ENCODE measurements at places on chromosomes 3 and 15.
A peak's percentile ranks its signal among the peaks of the same experiment; 100 is the strongest.

DNA sequence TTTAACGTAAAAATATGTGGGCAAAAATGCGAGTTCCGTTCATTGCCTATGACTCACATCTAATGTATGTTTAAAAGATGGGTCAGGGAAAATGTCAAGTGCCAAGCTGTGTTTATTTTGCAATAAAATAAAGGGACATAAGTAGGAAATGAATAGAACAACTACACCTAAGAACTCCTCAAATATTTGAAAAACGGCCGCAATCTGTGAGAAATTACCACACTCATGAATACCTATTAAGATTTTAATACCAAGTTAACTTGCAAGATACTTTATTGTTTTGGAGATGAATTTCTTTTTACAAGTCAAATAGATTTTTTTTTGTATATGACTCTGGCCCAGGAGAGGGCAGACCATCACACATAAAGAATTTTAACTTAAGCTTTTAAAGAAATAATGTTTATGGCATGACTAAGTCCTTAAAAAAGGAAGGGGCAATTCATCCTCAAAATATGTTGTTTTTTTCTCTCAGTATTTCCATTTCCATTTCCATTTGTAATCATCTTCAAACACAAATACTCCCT lies 152.7 kb downstream of the SUCNR1 start:
- peak; percentile 43 for DNase-seq

- no peak for DNase-seq
Observed at GRCh38 chr3:188974856-188975599, 196.7 kb upstream of the TPRG1 start.

DNA sequence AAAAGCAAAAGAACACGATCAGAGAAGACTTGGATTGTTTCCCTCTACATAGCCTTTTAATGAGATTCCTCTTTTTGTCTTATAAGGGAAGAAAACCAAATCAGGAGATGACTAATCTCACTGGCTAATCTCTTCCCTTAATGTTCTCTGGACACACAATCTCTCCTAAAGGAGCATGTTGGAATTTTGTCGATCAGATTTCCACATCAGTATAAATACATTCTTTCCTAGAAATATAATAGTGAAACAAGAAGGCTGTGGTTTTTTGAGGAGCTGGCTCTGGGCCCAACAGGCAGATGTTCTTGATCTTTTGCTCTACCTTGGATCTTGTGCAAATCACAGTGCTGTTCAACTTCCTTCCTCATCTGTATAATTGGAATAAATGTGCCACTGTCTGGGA lies 94.0 kb downstream of the GTPBP8 start:
- DNase-seq, result no peak

DNA sequence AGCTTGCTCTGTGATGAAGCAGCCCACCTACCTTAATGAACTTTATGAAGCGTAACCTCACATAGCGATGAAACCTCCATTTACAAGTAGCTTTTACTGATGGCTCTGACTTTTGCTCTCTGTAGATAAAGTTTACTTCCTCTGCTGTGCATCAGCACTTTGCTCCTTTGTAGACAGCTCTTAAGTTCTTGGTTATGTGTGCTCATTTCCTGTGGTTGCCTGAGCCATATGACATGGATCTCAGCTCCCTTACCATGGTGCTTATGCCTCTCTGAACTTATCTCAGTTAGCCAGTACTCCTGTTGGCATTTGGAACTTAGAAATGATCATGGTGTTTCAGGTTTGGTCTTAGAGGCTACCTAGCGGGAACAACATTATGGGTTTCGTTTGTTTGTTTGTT lies 7.8 kb downstream of the MFSD1 start:
- DNase-seq, result peak; percentile 79

- no peak for DNase-seq
Observed at GRCh38 chr3:177914224-177914623, 622.0 kb upstream of the KCNMB2 start.

DNA sequence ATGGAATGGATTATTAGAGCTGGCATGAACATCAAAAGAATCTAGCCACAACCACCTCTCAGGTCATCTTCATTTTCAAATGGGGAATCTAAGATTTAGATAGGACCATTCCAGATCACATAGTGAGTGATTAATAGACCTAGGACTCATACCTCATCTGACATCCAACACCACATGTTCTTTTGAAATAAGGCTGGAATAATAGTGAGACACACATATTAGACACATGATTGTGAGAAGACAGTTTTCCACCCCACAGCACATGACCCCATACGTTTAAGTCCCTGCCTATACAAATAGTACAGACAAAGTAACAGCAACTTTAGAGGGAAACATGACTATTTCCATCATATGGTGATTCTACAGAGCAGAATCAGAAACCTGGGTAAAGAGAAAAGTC lies 344.7 kb upstream of the TPRG1 start:
- DNase-seq, result peak; percentile 87

- no peak for DNase-seq
Observed at GRCh38 chr15:47513471-47513870, 203.8 kb upstream of the SEMA6D start.

- peak; percentile 27 for DNase-seq
Observed at GRCh38 chr3:15427981-15428380, 583 bp downstream of the EAF1 start.

DNA sequence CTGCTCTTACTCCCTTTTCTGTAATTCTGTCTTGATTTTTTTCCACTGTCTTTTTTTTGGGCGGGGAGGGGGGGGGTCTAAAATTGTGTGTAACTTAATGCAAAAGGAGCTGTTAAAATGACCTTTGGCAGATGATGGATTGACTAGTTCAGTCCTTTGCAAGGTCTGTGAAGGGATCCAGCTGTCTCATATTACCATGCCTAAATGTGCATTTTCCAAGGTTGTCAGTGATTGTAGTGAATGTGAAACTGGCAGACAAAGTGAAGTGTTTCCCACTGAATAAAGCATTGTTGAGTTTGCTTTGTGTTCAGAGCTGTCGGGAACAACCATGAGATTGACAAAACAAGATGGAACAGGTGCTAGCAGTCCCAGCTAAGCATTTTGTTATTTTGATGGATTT lies 110.1 kb upstream of the SKOR1 start:
- no peak for DNase-seq

- DNase-seq, result no peak
Observed at GRCh38 chr3:70554170-70554569, 241.7 kb upstream of the MDFIC2 start.

- DNase-seq, result no peak
Observed at GRCh38 chr3:194274424-194275085, 76.6 kb downstream of the CPN2 start.

DNA sequence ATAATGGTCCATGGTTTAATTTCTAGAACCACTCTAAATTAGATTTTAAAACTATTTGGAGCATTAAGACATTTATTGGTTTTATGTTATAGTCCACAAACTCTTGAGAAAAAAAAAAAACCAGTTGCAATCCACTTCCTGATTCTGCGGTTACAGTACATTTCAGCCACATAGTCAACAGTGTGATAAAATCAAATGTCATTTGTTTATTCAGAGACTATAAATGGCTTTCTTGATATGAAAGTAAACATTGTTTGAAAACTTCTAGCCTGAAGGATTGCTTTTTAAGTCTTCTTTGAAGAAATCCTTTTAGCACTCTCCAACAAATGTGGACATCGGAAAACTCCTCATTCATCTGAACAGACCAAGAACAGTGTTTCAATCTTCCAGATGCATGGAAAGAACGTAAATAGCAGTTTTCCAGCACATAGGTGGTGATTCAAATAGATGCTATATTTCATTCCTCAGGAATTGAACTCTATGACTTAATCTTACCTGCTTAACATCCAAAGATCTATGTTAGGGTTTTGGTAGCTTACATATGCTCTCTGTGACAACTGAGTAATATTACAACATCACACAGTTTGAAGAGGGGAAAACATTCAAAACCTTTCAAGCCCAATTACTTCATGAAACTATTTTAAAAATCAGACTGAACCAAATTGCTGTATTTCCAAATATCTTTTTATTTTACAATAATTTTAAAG lies 87.8 kb upstream of the UBE2E2 start:
- peak; percentile 63 for DNase-seq

DNA sequence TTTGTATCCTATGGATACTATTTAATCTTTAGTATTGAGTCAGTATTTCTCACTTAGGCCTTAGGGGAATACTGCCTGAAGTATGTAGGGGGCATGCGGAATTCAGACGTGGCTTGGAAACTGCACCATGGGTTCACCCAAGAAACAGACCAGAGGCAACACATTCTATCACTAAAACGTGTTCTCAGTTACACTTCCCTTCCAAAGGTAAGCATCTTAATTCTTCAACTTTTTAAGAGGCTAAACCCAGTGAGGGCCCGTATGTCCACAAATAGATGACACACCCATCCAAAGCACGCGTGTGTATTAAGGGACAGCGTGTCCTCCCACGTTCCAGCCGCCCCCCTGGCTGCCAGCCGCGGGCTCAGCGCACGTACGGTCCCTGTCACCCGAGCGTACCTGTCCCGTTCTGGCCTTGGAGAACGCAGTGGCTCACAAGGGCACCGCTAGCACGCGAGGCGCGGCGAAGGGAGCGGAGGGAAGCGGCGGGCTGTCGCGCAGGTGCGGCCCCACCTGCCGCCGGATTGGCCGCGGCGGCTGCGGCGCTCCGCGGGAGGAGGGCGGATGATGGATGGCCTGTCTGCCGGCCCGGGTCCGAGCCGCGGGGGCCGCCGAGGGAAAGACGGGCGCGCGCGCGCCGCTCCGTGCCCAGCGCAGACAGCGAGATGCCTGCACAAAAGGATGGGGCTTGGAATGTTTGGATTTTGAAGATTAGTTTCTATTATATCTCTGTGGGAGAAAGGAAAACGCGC lies 1003.9 kb upstream of the NR2F2 start:
- no peak for DNase-seq

- DNase-seq, result no peak
Observed at GRCh38 chr3:138173769-138174420, 826 bp downstream of the DBR1 start.

DNA sequence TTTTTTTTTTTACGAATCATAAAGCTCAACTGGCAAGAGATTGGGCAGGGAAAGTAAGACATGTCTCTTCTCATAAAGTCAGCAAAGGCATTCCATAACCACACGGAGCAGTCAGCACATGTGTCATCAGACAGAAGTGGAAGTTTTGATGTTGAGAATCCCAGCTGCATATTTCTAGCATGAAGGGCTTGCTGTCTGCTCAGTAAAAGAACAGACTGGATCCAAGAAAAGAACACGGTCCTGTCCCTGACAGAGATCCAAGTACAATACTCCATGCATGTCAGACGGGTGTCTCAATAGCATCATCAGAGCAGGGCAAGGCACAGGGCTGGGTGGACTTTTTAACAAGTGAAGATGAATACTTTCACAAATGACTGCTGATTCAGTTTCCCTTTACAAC lies 38.2 kb downstream of the ABI3BP start:
- DNase-seq, result no peak

- DNase-seq, result no peak
Observed at GRCh38 chr3:159895430-159895829, 93.2 kb upstream of the IL12A start.

DNA sequence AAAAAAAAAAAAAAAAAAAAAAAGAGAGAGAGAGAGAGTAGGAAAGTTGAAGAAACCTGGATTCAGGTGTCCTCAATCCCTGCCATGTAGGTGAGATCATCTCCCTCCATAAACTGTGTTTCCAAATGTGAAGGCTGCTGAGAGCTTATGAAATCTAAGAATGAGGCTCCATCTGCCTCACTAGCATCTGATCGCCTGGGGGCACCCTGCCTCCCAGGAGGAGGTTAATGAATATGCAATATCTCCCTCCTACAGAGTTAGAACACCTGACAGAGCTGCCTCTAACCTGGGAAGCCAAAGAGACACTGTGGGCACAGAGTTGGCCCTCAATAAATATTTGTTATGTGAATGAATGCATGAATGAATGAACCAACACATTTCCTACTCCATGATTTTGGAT lies 23.8 kb upstream of the ZNF148 start:
- DNase-seq, result no peak

DNA sequence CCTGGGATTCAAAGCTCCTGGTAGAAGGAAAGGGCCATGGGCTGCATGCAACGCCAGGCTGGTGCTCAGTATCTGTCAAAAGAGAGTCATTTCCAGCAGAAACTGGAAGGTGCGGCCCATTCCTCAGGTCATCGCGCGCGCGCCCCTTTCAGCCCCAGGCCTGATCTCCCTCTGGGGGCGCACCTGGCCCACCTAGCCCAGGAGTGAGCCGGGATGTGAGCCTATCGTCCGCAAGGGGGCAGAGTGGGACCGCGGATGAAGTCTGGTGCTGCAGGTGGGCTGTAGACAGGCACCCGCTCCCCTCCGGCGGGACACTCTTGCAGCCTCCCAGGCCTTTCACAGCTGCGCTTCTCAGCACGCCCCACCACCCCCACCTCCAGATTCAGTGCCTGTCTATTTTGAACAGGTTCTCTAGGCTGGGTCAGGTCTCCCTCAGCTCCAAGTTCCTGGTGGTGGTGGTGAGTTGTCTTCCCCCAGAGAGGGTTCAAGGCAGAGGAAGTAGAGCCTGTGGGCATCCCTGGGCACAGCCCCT lies 5.8 kb upstream of the RPL29 start:
- DNase-seq, result peak; percentile 47

DNA sequence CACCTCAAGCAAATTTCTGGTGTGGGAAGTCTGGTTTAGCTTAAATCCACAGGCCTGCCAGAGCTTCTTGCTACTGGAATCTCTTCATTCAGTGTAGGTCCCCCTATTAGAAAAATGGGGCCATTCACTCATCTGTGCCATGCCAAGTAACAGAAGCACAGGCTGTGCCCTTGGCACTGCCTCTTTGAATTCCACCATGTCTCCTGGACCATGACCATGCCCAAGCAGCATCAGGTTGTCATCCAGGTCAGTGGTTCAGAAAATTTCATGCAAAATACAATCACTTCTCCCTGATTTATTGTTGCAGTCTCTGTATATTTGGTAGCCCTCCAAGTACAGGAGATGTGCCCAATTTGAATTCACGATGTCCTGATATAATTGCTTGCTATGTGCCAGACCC lies 602.1 kb upstream of the ZNF385D start:
- no peak for DNase-seq

DNA sequence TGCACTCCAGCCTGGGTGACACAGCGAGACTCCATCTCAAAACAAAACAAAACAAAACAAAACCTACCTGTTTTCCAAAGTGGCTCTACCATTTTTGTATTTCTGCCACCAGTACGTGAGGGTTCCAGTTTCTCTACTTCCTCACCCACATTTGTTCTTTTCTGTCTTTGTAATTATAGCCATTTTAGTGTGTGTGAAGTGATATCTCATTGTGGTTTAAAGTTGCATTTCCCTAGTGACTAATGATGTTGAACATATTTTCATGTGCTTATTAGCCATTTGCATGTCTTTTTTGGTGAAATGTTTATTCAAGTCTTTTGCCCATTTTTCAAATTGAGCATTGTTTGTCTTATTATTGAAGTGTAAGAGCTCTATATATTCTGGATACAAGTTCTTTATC lies 50.7 kb downstream of the TRA2B start:
- peak; percentile 39 for DNase-seq

DNA sequence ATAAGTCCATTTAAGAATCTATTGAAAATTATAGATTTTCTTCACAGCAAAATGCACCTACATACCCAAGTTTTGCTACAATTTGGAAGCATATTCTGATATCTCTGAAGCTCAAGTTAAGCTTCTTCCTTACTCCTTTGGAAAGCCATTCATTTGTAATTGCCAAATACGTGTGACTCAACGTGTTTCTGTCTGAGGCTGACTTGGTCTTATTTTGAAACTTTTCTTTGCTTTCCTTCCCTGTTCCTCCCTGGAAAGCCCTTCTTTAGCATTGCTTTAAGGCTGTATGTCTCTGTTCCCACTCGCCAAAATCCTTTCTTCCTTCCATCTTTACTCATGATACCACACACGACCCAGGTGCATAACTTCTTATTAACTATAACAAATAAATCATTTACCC lies 232.0 kb downstream of the ZBBX start:
- peak; percentile 86 for DNase-seq

- DNase-seq, result no peak
Observed at GRCh38 chr15:59170295-59171066, 36.2 kb upstream of the LDHAL6B start.

Measured in inflammatory macrophage treated with lipopolysaccharide for 4 hours (primary cell).